ENCODE measurements at places on chromosomes 16 and 17. TPM values are rescaled to one million over a fixed set of nuclear protein-coding genes. Genes with fewer than 3 reads are reported as not detected.
A peak's percentile ranks its signal among the peaks of the same experiment; 100 is the strongest.

Gene OR4D1
- total RNA-seq: not detected

DNA sequence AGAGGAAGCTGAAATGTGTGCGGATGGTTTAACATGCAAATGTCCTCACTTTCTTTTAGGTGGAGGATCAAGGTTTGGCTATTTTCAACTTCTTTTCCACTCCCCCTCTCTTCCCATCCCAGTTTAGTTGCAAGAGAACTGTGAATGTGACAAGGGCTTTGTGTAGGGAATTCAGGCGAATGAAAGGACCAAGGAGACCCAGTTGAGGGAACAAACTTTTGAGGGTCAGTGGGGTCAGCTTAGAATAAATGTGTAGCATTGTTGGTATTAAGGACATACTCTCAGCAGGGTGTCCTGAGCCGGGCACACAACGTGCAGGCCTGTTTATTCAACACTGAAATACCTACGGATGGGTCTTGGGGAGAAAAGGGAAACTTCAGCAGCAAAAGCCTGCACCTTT is 346.0 kb downstream of the PMP22 start:
- no peak for DNase-seq
- H3K4me1 ChIP-seq: no peaks in the 10 kb centered on the region
- no peaks in the 10 kb centered on the region for H3K27me3 ChIP-seq
- no peaks in the 10 kb centered on the region for H3K36me3 ChIP-seq
- no peak overlapping the region for H3K27ac ChIP-seq

- H3K27ac ChIP-seq: no peak overlapping the region
- H3K36me3 ChIP-seq: no peaks in the 10 kb centered on the region
- DNase-seq: no peak
- H3K4me1 ChIP-seq: peaks cover 3% of the 10 kb centered on the region
- H3K27me3 ChIP-seq: no peaks in the 10 kb centered on the region
- H3K4me3 ChIP-seq: peak overlapping the region; percentile 27
These were observed 71.5 kb downstream of the RAP1GAP2 start for GRCh38 chr17:2867441-2868424.

Gene KRTAP1-5
- not detected for total RNA-seq

GRCh38 chr16:2598723-2599122 is 60.9 kb downstream of the PDPK1 start:
- H3K36me3 ChIP-seq: peaks cover 27% of the 10 kb centered on the region
- H3K4me1 ChIP-seq: peaks cover 3% of the 10 kb centered on the region
- DNase-seq: no peak
- no peaks in the 10 kb centered on the region for H3K27me3 ChIP-seq
- no peak overlapping the region for H3K27ac ChIP-seq

All from thoracic aorta (tissue), 2 donors.